ENCODE measurements at places on chromosomes 7 and 10.

GRCh38 chr7:79664884-79665676 is 211.6 kb upstream of the MAGI2 start:
- no peak for DNase-seq

GRCh38 chr10:80996615-80997193 is 459.0 kb downstream of the SH2D4B start:
- no peak for DNase-seq

DNA sequence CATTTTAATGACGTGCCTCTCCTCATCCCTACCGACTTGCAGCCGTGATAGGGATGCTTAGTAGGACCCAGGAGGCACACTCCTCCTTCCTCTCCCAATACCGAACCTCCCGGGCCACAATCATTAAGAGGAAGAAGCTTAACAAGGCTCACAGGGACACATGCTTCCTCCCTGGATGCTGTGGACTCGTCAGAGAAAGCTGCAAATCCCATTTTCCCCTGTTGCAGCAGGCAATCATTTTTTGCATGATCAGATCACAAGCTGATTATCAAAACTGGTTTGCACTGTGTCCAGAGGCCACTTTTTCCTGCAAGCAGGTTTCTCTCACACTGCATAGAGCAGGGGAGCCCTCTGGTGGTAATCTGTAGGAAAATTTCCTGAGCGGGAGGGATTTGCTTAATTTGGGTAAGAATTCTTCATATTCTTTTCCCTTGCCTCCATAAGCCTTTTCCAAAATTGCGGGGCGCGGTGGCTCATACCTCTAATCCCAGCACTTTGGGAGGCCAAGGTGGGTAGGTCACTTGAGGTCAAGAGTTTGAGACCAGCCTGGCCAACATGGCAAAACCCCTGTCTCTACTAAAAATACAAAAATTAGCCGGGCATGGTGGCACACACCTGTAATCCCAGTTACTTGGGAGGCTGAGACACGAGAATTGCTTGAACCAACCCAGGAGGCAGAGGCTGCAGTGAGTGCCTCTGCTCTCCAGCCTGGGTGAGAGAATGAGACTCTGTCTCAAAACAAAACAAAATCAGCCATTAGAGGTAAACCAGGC is 16.1 kb upstream of the LAMB4 start:
- peak; percentile 57 for DNase-seq

GRCh38 chr10:10499839-10500238 is 517.8 kb upstream of the CELF2 start:
- DNase-seq: no peak

DNA sequence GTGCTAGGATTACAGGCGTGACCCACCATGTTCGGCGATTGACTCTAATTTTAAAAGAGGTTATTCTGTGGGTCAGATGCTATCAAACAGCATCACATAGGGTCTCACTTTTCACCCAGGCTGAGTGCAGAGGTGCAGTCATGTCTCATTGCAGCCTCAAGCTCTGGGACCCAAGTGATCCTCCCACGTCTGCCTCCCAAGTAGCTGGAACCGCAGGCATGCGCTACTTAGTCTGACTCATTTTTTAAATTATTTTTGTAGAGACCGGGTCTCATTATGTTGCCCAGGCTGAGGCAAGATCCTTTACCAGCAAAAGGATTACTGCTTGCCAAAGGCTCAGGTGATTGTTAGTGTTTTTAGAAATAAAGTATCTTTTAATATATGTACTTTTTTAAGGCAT is 42.9 kb upstream of the STOX1 start:
- DNase-seq: no peak

DNA sequence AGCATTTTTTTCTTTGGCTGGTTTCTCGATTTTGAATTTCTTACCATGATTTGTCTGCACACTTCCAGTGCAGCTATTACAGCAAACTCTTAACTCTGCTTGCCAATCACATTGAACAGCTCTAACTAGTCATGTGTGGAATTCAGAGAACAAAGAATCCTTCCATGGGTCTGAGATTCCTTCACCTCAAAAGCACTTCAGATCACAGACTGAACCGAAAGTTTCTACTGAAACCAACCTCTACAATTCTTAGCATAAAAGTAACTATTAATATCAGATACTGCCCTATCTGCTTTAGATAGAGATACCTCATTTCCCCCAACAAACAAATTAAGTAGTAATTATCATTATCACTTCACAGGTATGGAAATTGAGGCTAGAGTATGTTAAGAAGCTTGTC is 56.5 kb upstream of the SP4 start:
- DNase-seq: no peak

- no peak for DNase-seq
Observed at GRCh38 chr10:31819391-31819820, 109.2 kb downstream of the ARHGAP12 start.

GRCh38 chr7:156173748-156174353 is 361.6 kb upstream of the SHH start:
- no peak for DNase-seq

DNA sequence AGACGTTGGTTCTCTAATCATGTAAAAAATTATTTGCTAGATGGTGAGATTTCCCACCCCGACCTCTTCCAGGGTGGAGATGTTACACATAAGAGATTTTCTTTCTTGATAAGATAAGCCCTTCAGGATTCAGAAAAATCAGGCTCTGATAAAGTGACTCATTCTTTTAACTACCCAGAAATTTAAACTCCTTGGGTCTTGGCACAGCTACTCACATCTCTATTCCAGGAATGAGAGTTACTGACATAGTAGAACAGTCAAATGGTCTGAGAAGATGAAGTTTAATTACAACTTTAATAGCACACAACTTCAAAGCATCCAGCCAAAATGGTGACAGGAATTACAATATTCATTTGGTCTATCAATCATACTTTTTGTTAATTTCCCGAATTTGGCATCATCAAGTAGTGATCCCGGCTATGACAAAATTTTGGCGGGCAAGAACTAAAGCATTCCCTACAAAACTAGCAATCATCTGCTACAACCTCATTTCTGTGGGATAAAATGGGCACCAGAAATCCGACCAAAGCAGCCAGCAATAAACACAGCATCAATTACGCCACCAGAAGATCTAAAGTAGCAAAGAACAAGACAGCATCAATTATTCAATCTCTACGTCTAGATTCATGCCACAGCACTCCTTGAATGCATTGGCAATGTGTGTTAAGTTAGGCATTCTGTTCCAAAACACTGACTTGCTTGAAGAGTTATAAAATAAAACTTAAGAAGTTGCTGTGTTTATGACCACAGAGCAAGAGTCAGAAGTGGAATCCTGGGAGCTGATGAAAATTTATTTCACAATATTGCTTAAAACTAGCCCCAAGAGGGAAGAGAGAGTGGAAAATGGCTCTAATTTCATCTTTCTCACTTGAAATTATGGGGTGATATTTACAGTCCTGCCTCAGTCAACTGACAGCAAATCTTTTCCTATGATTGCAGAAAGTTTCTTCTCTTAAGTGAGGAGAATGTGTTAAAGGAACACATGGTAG is 565.7 kb upstream of the ANKRD30A start:
- DNase-seq: no peak

- DNase-seq: no peak
Observed at GRCh38 chr7:123798532-123799188, 46.3 kb upstream of the HYAL4 start.

- no peak for DNase-seq
Observed at GRCh38 chr7:106121189-106121810, 9.2 kb upstream of the SYPL1 start.

DNA sequence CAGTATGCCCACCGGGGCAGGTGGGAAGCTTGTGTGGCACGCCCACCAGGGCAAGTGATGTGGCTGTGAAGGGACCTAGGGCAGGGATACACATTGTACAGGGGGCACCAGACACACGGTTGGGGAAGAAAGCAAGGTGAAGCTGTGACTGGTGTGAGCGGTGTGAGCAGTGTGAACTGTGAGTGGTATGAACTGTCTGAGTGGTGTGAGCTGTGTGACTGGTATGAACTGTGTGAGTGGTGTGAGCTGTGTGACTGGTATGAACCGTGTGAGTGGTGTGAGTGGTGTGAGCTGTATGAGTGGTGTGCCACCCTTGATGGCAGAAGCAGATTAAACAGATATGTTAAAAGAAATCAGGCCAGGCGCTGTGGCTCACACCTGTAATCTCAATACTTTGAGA is 48.1 kb downstream of the DPYSL4 start:
- DNase-seq: no peak

DNA sequence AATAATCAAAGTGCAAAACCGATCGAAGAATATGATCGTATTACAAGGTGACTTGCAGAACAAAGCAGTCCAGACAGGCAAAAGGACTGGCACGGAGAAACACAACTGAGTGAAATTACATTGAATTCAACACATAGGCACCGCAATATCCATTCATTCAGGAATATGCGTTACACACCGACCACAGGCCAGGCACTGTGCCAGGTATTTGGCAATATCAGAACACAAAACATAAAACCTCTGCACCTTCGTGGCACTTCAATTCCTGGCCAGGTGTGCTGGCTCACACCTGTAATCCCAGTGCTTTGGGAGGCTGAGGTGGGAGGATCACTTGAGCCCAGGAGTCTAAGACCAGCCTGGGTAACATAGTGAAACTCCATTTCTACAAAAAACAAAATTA is 187.9 kb downstream of the DIP2C start:
- DNase-seq: no peak

- DNase-seq: no peak
Observed at GRCh38 chr10:22504766-22505165, 159.5 kb downstream of the SPAG6 start.

DNA sequence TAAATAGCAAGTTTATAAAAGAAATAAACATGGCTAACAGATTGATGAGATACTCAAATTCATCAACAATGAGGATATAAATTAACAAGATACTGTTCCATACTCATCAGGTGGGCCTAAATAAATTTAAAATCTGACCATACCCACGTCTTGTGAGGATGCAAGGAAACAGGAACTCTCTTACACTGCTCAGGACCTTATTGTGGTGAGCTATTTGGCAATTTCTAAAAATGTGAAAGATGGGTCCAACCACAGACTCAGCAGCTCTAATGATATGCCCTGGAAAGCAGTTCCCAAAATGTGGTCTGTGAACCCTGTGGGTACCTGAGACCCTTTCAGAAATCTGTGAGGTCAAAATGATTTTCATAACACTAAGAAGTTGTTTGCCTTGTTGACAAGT is 21.5 kb downstream of the RPP38 start:
- DNase-seq: no peak

- DNase-seq: no peak
Observed at GRCh38 chr7:118140468-118140867, 43.5 kb upstream of the LSM8 start.

DNA sequence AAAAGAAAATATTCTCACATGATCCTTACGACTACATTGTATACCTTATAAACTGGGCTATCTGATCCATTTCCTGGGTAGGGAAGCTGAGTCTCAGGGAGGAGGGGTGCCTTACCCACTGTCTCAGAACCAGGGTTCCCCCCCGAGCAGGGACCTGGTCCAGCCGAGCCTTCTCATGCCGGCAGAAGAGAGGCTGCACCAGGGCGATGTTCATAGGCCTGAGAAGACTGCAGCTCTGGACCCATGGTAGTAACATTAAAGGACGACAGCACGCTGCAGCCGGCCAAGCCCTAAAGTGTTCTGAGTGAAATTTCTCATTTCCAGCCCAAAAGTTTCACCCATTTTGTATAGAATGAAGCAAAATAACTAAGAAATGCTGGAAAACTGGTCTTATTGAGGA is 163.0 kb upstream of the TNS3 start:
- DNase-seq: no peak

- peak; percentile 41 for DNase-seq
Observed at GRCh38 chr7:150950496-150951180, 27.5 kb downstream of the KCNH2 start.

GRCh38 chr7:149067869-149068268 is 22.6 kb downstream of the ZNF786 start:
- DNase-seq: no peak
